Activated CD4-positive, alpha-beta T cell treated with anti-CD3 and anti-CD28 coated beads, Interleukin-2, amount 50 U/mL, for 1 hour (primary cell): ENCODE measurements at places on chromosomes 1 and 21.

- DNase-seq: no peak
Measured at GRCh38 chr1:85274969-85275453, 1.4 kb downstream of the BCL10 start.

GRCh38 chr1:188782220-188782841 is 1695.3 kb downstream of the BRINP3 start:
- no peak for DNase-seq

GRCh38 chr21:16504766-16505165 is 775.0 kb downstream of the USP25 start:
- DNase-seq: no peak

- DNase-seq: no peak
Measured at GRCh38 chr21:15624646-15625045, 105.1 kb upstream of the USP25 start.

- DNase-seq: no peak
Measured at GRCh38 chr1:231527586-231528171, 790 bp upstream of the TSNAX start.

- DNase-seq: no peak
Measured at GRCh38 chr1:223140611-223141405, 2.2 kb downstream of the TLR5 start.

GRCh38 chr21:41458121-41458520 is 32.1 kb downstream of the MX1 start:
- no peak for DNase-seq
